ENCODE measurements at places on chromosomes 11 and 22.

DNA sequence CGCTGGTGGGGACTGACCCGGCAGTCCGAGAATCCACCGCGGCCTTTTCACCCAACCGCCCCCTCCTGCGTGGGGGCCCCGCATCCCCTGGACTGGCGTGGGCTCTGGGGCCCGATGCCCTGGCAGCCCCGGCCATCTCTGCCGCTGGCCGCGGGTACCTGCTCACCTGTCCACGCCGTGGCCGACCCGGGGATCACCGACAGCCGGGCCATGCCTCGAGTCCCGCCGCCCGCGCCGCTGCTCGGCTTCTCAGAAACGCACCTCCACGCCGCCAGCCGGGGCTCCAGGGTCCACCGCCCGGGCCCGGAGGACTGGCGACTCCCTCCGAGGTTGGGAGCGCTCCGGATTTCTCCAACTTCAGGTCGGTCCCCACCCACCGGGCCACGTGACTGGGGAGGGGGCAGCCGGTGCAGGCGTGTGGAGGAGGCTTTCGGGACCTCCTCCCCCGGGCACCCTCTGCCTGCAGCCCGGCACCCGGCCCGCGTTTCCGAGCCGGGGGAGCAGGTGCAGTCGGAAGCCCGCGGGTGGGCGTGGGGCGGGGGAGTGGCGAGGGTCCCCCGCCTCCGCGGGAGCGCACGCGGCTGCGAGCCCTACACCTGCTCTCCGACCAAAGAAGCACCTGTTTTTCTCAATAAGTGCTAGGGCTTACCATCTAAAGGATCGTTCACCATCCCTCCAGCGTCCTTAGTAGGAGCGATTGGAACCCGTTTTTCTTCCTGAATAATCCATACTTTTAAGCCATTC lies 554 bp upstream of the NRIP3 start:
- DNase-seq: no peak

DNA sequence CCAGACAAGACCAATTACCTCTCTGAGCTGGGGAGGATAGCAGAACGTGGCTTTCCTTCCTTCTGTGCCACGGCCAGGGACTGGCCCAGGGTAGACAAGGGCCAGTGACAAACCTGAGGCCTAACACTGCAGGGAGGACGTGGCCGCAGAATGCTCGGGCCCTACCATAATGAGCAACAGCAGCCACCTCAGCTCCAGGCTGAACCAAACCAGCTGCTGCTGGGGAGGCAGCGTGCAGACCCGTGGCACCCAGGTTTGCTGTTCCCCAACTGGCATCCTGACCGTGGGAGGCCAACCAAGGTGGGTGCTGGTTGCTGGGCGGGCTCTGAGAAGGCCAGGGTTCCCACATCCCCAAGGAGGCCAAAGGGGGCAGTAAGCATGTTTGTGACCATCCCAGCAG lies 83.0 kb downstream of the MORC2 start:
- DNase-seq: no peak

- peak; percentile 6 for DNase-seq
These were observed at the start of gene MED19 for GRCh38 chr11:57711414-57712255. Gene MED19 (minus strand): TSS chr11:57712215. CDS start chr11:57712179, 36 bp downstream.

DNA sequence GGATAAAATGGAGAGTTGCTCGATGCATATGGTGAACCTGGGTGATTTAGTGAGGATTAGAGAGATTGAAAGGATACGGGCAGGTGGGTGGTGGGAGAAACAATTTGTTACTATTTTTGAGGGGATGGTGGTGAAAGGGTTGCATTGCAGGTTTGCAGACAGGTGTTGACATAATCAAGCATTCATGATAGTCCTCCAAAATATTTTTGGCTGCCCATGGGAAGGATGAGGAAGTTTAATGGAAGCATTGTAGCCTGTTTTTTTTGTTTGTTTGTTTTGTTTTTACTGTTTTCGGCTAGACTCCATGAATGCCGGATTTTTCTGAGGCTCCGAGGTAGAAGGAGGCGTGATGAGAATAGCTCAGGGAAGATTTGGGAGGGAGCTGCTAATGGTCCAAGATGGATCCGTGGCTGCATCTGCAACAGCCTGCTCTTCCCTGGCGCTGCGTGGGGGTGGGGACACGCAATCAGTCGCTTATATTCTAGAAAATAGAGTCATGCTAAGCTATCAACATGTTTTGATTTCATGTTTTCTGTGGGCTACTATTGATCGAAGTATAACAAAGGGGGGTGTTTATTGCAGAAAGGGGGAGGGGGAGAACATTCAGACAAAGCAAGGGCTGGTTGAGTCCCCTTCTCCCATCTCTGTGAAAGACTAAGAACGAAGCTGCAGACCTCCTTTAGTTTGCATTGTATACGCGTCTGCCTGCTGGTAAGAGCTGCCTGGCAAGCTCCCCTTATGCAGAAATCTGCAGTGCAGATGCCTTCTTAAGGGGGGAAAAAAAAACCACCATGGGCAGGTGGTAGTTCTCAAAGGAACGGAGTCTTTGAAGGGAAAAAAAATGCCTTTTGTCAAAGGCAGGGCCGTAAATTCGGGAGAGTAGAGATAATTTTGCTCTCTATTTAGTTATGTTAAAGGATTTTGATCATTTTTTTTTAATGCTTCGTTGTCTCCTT lies 1.0 kb downstream of the RTN3 start:
- no peak for DNase-seq

GRCh38 chr22:48179571-48180546 lies 1417.4 kb downstream of the TBC1D22A start:
- DNase-seq: no peak

DNA sequence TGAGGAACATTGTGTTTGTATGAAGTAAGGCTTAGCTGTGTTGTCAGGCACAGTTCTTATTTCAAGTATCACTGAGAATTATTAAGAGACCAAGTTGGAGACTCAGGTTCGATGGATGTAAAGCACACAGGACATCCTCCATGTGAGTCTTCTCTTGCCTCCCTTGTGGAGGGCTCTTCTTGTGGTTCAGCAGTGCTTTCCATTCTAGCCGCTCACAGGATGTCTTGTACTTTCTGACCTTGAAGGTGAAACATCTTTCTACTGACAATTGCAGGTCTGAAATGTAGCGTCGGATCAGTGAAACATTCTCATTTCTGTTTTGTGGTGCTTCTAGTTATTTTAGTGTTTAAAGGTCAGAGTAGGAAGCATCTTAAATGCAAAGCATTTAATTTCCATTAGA lies 154.6 kb downstream of the HIPK3 start:
- no peak for DNase-seq

DNA sequence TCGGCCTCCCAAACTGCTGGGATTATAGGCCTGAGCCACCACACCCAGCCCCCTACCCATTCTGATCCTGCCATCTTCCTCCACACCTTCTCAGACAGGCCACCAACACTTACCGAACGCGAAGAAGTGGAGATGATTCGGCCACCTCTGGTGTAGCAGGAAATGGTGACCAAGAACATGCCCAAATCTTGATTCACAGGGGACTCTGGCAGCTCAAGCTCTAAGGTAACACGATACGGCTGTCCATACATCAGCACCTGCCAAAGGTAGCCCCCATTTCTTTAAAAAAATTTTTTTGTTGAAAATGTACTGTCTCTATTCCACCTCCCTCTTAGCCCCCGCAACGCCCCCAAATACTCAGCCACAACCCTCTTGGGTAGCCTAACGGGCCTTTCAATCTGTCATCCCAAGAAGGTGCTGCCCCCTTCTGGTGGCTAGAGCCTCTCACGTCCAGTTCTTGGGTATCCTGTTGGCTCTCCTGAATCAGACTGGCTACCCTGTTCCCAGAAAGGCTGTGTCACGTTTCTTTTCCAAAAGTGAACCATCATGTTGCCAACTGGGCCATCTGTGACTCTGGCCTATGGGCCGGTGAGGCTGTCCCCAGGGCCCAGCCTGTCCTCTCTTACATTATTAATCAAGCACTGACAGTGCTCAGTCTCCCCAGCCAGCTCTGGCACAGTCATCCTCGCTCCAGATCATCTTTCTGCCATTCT lies 5.3 kb upstream of the LRRN4CL start:
- no peak for DNase-seq

DNA sequence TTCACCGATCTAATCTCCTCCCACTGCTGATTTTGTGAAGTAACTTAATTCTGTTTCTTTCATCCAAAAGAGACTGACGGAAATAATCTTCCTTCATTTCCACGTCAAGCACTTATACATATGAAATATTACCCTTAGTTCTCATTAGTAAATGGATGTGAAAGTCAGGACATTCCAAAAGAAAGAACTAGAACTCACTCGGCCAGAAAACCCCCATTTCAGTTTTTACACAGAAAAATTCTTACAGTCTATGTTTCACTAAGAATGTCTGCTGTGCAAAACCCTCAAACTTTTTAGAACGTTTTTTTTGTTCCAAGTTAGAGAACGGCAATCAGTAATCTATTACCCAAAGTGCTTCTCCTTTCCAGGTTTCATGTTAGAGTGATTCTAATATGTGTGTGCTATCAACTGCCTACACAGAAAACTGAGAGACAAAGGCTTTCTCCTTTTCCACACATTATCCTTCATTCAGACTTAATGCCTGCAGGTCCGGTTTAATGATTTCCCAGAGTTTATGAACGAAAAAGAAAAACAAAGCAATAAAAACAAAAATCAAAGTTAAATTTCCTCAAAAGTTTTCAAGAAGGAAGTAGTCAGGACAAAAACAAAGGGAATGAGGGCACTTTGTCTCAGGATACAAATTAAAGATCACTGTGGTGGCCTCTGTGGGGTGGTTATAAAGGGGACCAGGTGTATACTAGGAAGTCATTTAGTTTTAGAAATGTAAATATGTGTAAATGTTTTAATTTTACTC lies 11.3 kb upstream of the SESN3 start:
- no peak for DNase-seq

- no peak for DNase-seq
These were observed 11.3 kb downstream of the TPCN2 start for GRCh38 chr11:69059985-69060384.

- no peak for DNase-seq
These were observed 607 bp downstream of the PLAAT3 start for GRCh38 chr11:63613517-63614135.

GRCh38 chr11:35031867-35032266 lies 107.1 kb upstream of the CD44 start:
- no peak for DNase-seq

- peak; percentile 26 for DNase-seq
These were observed 550.4 kb downstream of the DLG2 start for GRCh38 chr11:85076535-85077330.

DNA sequence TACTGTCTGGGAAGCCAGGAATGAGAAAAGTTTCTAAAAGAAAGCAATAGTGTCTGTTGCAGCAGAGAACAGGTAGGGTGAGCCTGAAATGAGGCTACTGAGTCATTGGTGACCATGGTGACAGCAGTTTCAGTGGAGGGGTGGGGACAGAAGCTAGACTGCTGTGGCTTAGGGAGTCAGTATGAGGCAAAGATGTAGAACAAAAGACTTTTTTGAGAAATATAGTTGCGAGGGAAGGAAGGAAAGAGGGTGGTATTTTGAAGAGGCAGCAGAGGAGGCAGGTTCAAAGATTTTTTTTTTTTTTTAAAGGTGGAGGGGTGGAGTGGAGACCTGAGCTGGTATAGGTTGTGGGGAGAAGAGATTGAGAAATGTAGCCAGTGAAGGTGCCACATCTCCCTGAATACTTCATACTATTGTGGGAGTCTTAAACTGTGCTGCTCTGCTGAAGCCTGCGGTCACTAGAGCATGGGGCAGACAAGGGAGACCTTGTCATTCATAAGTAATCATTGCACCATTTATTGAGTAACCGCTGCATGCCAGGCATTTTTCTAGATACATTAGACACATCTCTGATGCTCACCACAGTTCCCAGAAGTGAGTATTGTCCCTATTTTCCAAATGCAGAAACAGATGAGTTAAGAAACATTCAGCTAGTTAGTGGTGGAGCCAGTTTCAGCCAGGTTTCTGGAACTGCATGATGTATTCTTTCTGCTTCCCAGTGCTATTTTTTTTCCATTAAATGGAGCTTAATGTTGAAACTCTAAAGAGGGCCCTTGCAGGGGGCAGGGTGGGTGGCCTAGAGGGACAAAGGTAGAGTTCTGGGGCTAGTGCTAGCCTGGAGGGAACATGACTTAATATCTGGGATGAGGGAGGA lies 49.9 kb downstream of the STIM1 start:
- DNase-seq: peak; percentile 23

- DNase-seq: no peak
These were observed 206.3 kb downstream of the DDX10 start for GRCh38 chr11:108871152-108871551.

DNA sequence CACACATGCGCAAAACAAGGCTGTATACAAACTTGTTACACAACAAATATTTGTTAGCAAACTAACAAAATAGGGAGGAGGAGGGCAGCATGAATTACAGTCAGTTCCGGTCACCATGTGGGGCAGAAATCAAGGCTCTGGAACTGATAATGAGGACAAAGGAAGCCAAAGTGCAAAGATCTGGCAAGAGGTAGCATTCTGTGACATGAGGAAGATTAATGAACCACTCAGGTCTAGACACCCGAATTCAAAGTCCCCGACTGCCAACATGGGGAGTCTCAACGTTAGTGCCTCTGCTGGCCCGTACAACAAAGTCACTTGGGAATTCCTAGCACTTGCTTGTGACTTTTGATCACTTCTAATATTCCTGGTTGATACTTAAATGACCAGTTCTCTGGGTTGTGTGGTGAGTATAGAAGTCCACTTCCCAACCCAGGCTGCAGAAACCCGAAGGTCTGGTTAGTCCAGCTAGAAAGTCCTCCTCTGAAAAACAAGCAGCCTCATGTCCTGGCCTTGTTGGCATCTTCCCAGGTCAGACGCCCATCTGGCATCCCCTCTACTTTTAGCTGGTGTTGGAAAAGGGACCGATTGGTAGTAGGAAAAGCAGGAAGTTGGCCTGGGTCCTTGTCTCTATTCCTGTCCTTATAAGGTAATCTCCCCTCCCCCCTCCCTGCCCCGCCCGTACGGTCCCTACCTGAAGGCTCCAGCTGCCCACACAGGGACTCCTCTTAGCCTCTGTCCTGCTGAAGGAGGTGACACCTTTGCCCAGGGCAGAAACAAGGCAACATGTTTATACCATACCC lies 1.6 kb downstream of the SUN2 start:
- peak; percentile 16 for DNase-seq

- DNase-seq: no peak
These were observed 16.6 kb upstream of the NAV2 start for GRCh38 chr11:19696073-19696472.

GRCh38 chr22:31578171-31578570 lies 81.8 kb downstream of the SFI1 start:
- no peak for DNase-seq

DNA sequence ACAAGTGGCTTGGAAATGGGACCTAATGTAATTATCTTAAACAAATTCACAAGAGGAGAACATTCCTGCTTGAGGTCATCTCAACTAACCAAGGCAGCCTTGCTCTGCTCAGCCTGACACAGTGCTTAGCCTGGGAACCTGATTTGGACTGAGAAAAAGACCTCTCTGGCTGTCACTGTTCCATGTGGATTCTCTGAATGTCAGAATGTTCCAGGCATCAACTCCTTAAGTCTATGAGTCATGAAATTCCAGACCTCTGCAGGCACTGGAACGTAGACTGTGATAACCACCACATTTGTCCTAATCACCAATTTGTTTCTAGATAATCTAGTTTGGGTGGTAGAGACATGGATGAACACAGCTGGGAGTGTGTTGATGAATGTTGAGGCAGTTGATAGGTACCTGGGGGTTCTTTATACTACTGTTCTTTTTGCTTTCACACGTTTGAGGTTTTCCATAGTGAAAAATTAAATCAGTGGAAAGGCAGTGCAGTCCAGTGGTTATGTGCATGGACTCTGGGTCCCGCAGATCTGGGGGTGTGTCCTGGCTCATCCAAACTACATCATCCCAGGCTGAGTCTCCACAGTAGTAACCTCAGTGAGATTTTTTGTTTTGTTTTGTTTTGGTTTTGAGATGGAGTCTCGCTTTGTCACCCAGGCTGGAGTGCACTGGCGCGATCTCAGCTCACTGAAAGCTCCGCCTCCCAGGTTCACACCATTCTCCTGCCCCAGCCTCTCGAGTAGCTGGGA lies 269.6 kb downstream of the MN1 start:
- peak; percentile 65 for DNase-seq
